GDM1 (cell line): ENCODE measurements at places on chromosomes 2 and 18.

GRCh38 chr2:25620077-25620476 is 53.3 kb downstream of the DTNB start:
- no peak for DNase-seq

DNA sequence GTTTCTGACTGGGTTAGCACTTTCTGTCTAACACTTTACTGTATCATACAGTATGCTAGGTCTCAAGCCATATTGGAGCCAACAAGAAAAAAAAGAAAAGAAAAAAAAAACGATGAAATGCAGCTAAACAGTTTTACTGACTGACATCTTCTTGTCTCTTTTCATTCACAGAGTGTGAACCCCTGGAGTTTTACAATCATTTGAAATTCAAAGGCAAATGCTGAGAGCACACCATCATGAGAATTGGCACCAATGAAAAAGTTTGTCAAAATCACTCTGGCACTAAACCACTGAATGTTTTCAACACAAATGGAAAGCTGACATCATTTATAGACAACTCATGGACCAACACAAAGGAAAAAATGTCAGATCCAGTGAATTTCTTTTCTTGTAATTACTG is 513.3 kb downstream of the LRRTM4 start:
- DNase-seq, result no peak

- no peak for DNase-seq
Measured at GRCh38 chr2:64400105-64400728, 53.7 kb upstream of the LGALSL start.

- no peak for DNase-seq
Measured at GRCh38 chr18:3666526-3667254, 216.7 kb downstream of the TGIF1 start.

GRCh38 chr2:224211791-224212190 is 172.7 kb upstream of the SERPINE2 start:
- no peak for DNase-seq

DNA sequence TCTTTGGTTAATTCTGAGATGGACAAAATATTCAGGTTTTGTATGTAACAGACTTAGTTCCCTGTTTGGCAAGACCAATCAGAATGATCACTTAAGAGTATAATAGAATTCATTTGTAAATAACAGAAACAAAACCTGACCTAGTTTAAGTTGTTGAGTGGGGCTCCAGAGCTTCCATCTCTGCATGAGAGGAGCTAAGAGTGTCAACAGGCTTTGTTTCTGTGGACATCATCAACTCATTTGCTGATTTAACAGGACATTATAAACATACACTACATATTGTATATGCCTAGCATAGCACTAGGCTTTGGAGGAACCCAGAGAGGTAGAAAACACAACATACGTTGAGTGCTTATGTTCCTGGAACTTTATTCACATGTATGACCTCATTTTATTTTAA is 75.3 kb upstream of the TRIB2 start:
- no peak for DNase-seq

- no peak for DNase-seq
Measured at GRCh38 chr18:9638886-9639285, 24.5 kb upstream of the PPP4R1 start.

DNA sequence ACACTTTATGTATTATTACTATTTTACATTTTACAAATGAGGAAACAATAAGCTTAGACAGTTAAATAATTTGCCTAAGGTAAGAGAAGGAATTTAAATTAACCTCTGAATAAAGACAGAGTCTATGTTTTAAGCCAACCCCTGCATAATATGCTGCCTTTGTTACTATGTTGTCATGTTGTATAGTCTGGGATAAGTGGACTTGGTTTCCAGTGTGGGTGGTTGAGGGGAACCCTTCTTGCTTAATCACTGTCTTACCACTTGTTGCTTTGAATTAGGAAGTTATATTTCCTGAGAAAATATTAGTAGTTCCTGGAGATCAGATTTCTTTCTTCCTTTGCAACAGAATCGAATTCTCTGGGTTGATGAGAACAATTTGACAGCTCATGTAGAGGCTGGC is 52.6 kb downstream of the AGPS start:
- DNase-seq, result no peak

DNA sequence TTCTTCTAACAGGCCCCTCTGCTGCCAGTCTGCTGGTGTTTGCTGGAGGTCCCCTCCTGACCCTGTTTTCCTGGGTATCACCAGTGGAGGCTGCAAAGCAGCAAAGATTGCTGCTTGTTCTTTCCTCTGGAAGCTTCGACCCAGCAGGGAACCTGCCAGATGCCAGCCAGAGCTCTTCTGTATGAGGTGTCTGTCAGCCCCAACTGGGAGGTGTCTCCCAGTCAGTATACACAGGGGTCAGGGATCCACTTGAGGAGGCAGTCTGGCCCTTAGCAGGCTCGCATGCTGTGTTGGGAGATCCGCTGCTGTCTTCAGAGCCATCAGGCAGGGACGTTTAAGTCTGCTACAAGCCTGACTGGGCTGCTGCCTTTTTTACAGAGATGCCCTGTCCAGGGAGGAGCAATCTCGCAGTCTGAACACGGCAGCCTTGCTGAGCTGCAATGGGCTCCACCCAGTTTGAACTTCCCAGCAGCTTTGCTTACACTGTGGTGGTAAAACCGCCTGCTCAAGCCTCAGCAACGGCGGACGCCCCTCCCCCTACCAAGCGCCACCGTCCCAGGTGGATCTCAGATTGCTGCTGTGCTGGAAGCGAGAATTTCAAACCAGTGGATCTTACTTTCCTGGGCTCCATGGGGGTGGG is 29.9 kb downstream of the CHCHD5 start:
- no peak for DNase-seq

DNA sequence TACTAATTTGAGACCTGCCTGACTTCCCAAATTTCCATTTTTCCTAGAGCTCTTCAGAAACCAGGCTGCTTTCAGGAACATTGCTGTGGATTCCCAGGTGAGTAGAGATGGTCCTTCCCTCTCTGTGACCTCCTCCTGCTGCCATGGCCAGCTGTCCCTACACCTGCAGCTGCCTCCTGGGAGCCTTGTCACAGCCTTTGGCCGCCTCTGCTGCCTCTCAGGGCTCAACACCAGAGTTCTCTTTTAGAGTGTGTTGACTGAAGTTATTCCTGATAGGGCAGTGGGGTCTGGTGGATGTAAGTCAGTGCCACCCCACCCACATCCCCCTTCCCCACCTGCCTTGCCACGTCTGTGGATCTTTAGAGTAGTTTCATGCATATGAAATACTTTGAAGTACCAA is 22.9 kb downstream of the SPATS2L start:
- no peak for DNase-seq

GRCh38 chr2:72932805-72933204 is 15.5 kb downstream of the EMX1 start:
- no peak for DNase-seq

- DNase-seq, result no peak
Measured at GRCh38 chr2:74017223-74017622, 32.5 kb downstream of the TET3 start.

GRCh38 chr2:198162276-198162675 is 357.9 kb downstream of the PLCL1 start:
- no peak for DNase-seq

GRCh38 chr2:8157621-8158430 is 524.0 kb upstream of the ID2 start:
- no peak for DNase-seq

- no peak for DNase-seq
Measured at GRCh38 chr18:45780568-45780967, 44.9 kb upstream of the SIGLEC15 start.

DNA sequence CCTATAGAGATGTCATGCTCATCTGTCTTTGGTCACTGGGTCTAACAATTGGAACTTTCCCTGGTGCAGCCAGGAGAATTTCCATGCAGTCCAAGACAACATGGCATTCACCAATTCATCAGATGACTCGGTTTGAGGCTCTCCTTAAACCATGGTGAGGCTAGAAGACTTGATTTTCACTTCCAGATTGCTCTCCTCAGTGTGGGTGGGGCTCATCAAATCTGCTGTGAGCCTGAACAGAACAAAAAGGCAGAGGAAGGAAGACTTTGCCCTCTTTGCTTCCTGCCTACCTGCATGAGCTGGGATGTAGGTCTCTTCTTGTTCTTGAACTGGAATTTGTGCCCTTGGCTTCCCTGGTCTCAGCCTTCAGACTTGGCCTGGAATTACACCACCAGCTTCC is 203.4 kb upstream of the TRIB2 start:
- no peak for DNase-seq

GRCh38 chr2:39144416-39144815 is 23.6 kb upstream of the SOS1 start:
- DNase-seq, result no peak

- DNase-seq, result no peak
Measured at GRCh38 chr2:88180605-88181240, 10.6 kb downstream of the THNSL2 start.

GRCh38 chr2:187206071-187206470 is 242.0 kb downstream of the CALCRL start:
- DNase-seq, result no peak

GRCh38 chr18:45518311-45519155 is 96.7 kb upstream of the SLC14A2 start:
- DNase-seq, result no peak

DNA sequence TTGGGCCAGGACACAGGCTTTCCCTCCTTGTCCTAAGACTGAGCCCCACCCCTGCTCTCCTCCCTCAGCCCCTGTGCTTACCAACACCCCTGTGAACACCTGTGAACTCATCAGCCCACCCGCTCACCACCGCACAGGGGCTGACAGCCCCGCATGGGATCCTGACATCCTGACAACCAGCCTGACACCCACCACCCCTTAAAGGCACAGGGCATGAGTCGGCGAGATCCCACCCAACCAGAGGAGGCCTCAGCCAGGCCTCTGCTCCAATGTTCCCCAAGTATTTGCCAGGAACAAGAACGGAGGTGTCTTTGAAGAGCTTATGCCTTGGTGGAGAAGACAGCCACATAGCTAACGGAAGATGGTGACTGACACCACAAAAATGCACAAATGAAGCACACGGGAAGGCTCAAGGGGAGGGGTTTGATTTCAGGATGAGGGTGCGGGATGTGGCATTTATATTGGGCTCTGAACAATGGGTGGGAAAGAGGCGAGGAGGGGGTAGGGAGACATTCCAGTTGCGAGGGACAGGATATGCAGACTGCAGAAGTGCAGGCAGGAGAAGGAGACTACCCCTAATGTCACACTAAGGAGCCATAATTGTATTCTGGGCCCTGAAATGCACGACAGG is 11.0 kb downstream of the RAB11FIP5 start:
- no peak for DNase-seq

DNA sequence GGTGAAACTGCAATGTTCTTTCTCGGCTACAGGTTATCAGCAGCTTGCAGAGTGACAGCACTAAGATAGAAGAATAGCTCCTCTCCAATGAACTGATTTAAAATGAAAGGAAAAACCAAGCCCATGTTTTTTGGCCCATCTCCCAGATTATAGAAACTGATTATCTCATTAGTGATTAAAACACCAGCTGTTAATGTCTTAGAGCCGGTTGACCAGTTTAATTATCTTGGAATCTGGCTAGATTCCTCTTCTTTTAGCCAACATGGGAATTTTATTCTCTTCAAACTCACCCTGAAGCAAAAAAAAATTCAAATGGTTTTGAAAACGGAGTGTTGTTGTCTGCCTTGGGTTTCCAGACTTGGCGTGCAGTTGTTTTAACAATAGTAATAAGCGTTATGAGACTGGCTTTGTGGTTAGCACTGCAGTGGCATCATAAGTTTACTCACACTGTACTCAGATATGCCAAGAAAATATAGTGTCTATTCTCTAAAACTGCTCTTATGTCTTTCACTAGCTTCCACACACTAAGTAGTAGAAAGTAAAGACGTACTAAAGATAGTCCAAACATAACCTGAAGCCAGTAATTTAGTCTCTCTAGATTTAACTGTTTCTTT is 665.3 kb downstream of the STK39 start:
- DNase-seq, result no peak

DNA sequence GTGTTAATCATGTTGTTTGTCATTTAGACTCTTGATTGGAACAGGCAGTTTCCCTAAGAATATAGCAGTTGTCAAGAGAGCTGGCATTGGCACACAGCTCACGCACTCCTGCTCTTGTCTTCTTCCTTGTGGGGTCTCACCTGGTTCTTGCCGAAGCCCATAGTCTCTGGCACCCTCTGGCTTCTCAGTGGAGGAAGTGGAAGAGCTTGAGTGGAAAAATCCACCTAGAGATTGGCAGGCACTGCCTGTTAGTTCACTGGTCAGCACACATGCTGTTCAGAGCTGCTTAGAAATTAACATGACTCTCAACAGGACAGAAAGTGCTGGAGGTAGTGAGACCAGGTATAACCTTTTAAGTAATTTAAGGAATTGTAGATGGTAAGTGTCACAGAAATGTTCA is 28.3 kb downstream of the SCTR start:
- no peak for DNase-seq

DNA sequence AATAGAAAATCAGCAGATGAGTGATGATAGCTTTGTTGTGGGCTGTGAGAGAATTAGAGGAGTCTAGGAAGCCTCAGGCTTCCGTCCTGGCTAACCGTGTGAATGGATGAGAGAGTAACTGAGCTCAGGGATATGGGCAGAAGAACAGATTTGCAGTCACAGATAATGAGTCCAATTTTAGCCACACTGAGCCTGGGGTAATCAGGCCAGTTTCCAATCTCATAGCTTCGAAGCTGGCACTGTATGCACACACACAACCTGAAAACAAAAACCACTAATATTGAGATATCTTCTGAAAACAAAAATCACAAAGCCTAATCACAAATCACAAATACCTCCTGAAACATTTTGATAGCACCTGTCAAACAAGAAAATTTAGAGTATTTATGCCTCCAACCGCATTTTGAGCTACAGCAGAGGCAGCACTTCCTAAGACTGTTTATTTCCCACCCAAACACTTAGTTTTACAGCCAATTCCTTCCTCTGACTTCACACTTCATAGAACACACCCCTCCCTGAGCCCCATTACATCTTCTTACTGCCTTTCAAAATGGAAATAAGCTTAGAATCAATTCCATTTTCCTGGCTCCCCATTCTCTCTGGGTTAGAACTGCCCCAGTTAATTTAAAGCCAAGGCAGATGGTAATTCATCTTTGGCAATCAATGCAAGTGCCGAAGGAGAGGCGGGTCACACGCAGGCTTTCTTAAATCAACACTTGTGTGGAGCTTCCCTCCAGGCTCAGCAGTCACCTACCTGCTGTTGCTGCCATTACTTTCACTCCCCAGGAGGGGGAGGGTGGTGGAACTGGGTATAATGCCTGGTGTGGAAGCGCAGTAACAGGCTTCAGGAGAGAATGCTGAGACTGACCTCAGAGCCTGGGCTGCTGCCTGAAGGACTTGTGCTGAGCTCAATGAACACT is 18.9 kb downstream of the TTR start:
- DNase-seq, result no peak

DNA sequence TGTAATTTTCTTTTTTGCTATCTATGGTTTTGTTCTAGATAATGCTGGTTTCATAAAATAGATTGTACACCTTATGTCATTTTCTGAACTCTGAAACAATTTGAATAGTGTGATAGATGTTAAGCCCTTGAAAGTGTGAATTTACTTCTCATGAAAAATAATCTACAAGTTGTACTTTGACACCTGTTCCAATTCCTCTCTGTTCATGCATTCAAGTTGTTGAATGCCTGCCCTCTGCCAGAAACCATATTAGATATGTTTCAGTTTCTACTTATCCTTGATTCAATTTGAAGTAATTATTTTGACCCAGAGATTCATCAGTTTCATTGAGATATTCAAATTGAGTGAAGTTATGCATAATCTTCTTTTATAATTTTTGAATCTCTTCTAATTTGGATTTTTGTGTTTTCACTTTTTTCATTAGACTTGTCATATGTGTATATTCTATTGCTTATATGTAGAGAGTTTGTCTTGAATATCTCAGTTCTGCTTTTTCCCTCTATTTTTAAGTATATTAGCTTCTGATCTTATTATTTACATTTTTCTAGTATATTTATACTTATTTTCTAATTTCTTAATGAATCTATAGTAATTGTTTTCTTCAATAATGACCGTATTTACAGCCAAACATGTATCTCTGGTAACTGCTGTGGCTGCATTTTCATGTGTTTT is 143.3 kb upstream of the TACR1 start:
- no peak for DNase-seq
